Esophagus squamous epithelium (tissue), 5 donors: ENCODE measurements at places on chromosomes 7 and 10. TPM values are rescaled to one million over a fixed set of nuclear protein-coding genes. Genes with fewer than 3 reads are reported as not detected.
A peak's percentile ranks its signal among the peaks of the same experiment; 100 is the strongest.

DNA sequence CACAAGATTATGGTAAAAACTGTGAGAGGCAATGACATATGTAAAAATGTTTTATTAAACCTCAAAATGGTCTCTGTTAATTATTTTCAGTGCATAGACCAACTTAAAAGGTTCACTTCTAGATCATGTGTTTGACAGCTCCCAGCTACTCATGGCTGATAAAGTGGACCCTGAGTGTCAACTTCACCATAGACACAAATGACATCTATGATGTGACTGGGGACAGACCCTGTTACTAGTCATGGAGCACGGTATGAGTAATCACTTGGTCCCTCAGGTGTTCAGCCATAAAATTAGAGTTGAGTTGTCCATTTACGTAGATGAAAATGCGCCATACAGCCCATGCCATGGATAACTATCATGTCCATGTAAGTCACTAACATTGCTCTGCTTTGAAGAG is 199.8 kb downstream of the ZNF365 start:
- H3K4me1 ChIP-seq: no peaks in the 10 kb centered on the region
- no peak overlapping the region for H3K4me3 ChIP-seq
- no peaks in the 10 kb centered on the region for H3K27me3 ChIP-seq
- DNase-seq: no peak

The MALRD1 gene
- not detected for total RNA-seq

DNA sequence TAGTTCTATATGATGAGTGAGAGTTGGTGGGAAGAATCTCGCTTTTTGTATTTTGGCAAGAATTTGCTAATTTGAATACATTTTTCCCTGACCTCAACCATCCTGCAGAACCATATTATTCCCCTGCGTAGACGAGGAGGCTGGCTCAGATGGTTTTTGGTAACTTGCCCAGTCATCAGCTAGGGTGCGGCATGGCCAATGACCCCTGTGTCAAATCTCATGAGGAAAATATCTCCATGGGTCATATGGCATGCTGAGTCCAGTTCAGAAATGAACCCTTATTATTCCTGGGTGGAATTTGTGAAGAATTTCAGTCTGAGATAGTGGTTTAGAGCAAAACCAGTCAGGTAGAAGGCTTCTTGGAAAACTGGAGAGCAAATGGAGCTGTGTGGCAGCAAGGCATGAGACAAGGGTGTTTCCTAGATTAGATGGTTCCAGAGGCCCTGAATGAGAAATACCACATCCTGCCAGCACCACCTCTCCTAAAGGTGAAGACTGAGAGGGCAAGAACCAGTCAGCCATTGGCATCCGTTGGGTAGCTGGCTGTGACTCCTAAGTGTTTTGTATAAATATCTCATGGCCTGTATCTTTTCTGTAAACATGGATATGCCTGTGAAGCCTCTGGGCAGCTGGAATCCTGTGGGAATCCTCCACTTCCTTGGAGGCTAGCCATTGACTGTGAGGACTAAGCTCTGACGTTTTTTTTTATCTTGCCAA is 5.8 kb upstream of the UPP1 start:
- peak overlapping the region; percentile 97 for H3K27ac ChIP-seq
- H3K4me1 ChIP-seq: peaks cover 22% of the 10 kb centered on the region
- H3K36me3 ChIP-seq: no peaks in the 10 kb centered on the region
- H3K27me3 ChIP-seq: no peaks in the 10 kb centered on the region
- DNase-seq: no peak

GRCh38 chr7:46281071-46281470 is 360.0 kb upstream of the IGFBP3 start:
- H3K4me3 ChIP-seq: no peak overlapping the region
- H3K36me3 ChIP-seq: no peaks in the 10 kb centered on the region
- no peak for DNase-seq
- peak overlapping the region; percentile 62 for H3K27ac ChIP-seq
- no peaks in the 10 kb centered on the region for H3K27me3 ChIP-seq

The CNPY1 gene
- total RNA-seq: not detected

The UTF1 gene
- total RNA-seq: not detected

DNA sequence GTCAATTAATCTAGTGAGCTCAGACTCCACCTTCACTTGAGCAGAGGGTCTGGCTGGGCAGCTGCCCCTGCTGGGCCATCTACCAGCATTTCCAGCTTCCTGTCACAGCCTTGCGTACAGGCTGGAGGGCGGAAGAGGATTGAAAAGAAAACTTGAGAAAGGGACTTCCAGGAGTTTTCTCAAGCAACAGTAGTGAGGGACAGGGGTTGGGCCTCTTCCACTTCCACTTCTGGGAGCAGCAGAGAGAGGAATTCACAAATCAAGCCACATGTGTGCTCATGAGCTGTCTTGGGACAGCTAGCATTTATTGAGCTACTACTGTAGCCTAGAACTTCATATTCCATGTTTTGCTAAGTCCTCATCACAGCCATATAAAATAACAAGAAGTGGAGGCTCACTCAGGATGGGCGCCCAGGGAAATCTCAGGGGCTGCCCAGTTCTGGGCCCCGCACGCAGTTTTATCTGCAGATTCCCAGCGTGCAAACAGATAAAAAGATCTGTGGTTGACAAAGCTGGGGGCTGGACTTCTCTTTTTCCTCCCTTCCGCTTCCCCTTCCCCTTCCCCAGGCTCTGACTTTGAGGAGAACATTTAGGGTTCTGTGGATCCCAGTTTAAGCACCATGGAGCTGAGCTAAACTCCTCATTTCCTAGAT is 135.8 kb downstream of the RGS10 start:
- DNase-seq: no peak
- no peaks in the 10 kb centered on the region for H3K4me1 ChIP-seq
- no peak overlapping the region for H3K4me3 ChIP-seq
- H3K27me3 ChIP-seq: no peaks in the 10 kb centered on the region
- no peaks in the 10 kb centered on the region for H3K36me3 ChIP-seq

DNA sequence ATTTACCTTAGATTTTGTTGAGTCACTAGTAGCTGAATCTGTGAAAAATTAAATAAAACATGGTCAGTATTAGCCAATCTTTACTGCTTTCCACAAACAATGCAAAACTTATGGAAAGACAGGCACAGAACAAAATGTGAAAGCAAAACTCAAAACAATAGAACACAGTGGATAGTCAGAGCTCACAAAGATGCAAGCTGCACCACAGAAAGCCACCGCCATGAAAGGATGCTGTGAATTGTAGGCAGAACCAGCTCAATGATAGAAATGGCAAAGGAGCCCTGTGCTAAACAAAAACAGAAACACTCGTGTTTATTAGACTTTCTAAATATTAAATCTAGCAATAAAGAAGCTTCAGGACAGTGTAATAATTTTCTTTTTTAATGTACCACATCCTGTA is 134.4 kb downstream of the ARHGAP21 start:
- H3K27ac ChIP-seq: no peak overlapping the region
- no peak overlapping the region for H3K4me3 ChIP-seq
- H3K27me3 ChIP-seq: no peaks in the 10 kb centered on the region
- DNase-seq: no peak
- H3K36me3 ChIP-seq: no peaks in the 10 kb centered on the region

DNA sequence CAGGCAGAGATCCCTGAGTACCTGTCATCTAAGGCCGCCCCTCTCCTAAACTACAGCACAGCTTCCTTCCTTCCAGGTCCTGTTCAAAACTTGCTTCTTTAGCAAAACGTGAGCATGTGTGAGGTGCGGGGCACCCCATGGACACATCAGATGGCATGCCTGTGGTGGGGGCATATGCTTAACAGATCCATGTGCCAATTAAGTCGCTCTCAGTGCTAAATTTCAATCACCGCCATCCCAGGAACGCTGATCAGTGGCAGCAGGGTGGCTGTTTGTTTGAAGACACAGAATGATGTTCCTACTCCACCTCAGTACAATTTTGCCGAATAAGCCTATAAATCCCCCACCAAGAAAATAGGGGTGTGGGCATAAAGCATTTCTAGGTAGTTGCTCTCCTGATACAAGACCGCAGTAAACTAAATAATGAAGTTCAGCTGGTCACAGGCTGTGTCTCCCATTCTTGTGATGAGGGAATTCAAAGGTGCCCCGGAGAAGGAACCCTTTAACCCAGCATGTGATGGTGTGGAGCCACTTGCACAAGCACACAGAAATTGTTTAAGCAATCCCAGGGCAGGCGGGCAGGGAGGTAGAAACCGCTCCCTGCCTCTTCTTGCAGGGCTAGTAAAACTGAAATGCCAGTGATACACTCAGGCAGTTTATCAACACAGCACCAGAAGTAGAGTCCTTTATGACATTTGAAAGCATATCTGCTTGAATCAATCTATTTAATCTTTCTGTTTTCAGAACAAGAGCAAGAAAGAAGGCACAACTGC is 205.7 kb downstream of the SORCS1 start:
- DNase-seq: no peak
- H3K27ac ChIP-seq: no peak overlapping the region
- no peaks in the 10 kb centered on the region for H3K36me3 ChIP-seq
- no peak overlapping the region for H3K4me3 ChIP-seq

GRCh38 chr10:49168831-49169500 is 19.2 kb downstream of the TMEM273 start:
- H3K4me3 ChIP-seq: no peak overlapping the region
- no peak for DNase-seq
- H3K36me3 ChIP-seq: no peaks in the 10 kb centered on the region
- no peaks in the 10 kb centered on the region for H3K4me1 ChIP-seq
- no peak overlapping the region for H3K27ac ChIP-seq

DNA sequence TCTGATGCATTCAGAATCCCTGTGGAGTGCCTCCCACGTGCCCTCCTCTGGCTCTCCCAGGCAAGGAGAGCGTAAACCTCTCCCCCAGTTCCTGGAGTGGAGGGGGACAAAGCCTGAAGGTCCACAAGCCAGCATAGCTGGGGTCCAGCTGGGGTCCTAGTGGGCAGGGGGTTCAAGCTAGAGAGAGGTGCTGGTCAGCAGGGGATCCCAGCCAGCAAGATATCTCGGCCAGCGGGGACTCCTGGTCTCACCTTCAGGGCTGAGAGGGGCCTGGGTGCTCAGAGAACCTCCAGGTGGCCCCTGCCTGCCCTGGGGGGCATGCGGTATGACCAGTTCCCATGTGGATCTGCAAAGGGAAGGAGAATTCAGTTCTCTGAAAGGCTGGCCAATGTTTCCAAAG is 413.7 kb downstream of the TCERG1L start:
- peaks cover 5% of the 10 kb centered on the region for H3K4me1 ChIP-seq
- no peak overlapping the region for H3K4me3 ChIP-seq
- no peak overlapping the region for H3K27ac ChIP-seq
- H3K27me3 ChIP-seq: peaks cover 16% of the 10 kb centered on the region
- DNase-seq: no peak

DNA sequence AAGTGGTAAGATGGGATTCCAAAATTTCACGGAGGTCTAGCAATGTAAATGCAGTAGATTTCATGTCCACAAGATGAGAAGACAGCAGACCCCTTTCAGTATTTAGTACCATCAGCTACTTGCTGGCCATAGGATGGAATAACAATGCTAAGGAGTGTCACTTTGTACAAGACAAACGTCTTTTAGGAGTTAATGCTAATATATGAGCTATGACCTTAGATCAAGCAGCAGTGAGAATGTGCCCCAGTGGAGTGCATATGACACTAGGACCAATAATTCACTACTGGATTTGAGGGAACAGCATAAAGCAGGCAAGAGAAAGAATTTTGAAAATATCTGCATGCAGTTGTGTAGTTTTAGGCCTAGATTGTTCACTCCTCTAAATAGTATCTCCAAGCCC is 182.8 kb upstream of the ZNF804B start:
- H3K4me1 ChIP-seq: no peaks in the 10 kb centered on the region
- no peaks in the 10 kb centered on the region for H3K27me3 ChIP-seq
- no peak overlapping the region for H3K27ac ChIP-seq
- H3K4me3 ChIP-seq: no peak overlapping the region
- no peak for DNase-seq

The CYP2C19 gene
- 1.1 TPM for total RNA-seq

The ZNF746 gene
- 16.2 TPM for total RNA-seq

The GSTO2 gene
- total RNA-seq: 20.6 TPM

The IRF5 gene
- 12.2 TPM for total RNA-seq

The FAM13C gene
- 2.8 TPM for total RNA-seq

- no peaks in the 10 kb centered on the region for H3K36me3 ChIP-seq
- H3K4me1 ChIP-seq: no peaks in the 10 kb centered on the region
- no peak for DNase-seq
These were observed 58.1 kb downstream of the POLL start for GRCh38 chr10:101529725-101530553.

The PNLIPRP1 gene
- not detected for total RNA-seq

DNA sequence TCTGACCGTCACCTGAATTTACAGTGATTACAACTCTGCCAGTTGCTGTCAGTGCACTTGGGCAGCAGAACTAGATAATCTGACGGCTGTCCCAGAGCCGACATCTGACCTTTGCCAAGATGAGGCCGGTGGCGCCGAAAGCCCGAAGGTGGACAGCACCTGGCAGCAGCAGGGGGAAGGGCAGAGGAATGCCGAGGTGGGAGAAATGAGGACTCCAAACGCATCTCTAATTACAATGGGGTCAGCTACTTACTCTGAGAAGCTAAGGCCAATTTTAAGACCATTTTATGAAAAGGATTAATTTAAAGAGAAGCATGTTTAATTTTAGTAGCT is 33.8 kb downstream of the TRIM8 start:
- H3K4me3 ChIP-seq: no peak overlapping the region
- no peak overlapping the region for H3K27ac ChIP-seq
- no peaks in the 10 kb centered on the region for H3K27me3 ChIP-seq

The FMC1 gene
- 4.0 TPM for total RNA-seq

GRCh38 chr10:58952747-58953466 is 223.5 kb upstream of the PHYHIPL start:
- H3K27me3 ChIP-seq: no peaks in the 10 kb centered on the region
- peak overlapping the region; percentile 53 for H3K27ac ChIP-seq
- H3K4me1 ChIP-seq: peaks cover 2% of the 10 kb centered on the region
- no peak for DNase-seq
- H3K36me3 ChIP-seq: no peaks in the 10 kb centered on the region

The SFTPA1 gene
- total RNA-seq: not detected

DNA sequence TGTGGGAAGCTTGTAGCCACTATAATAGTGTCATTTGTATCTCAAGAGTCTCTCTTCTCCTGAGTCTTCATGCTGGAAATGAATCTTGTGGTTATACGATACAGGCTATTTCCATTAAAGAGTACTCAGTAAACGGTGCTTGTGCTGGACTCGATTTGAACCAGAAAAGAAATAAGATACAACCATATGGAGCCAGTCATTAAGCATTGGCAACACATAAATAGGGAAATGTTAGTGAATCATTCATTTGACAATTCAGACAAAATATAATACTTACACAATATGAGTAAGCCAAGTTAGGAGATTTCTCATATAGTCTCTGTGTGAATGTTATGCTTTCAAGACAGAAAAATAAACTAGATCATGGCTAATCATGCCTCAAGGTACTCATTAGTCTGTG is 356.8 kb downstream of the PLXDC2 start:
- H3K27ac ChIP-seq: no peak overlapping the region
- no peaks in the 10 kb centered on the region for H3K36me3 ChIP-seq
- no peak for DNase-seq
- H3K4me1 ChIP-seq: no peaks in the 10 kb centered on the region
- H3K27me3 ChIP-seq: no peaks in the 10 kb centered on the region
- no peak overlapping the region for H3K4me3 ChIP-seq

The ATP6V0A4 gene
- 0.95 TPM for total RNA-seq

The WNT8B gene
- not detected for total RNA-seq

GRCh38 chr7:86504229-86504628 is 139.5 kb upstream of the GRM3 start:
- no peak overlapping the region for H3K4me3 ChIP-seq
- no peaks in the 10 kb centered on the region for H3K36me3 ChIP-seq
- DNase-seq: no peak
